GM12878 (cell line): ENCODE measurements at places on chromosomes 5 and 9. TPM values are rescaled to one million over a fixed set of nuclear protein-coding genes. Genes with fewer than 3 reads are reported as not detected.

Gene FANCG
- 59.0 and 66.5 TPM in 2 replicates for total RNA-seq

GRCh38 chr9:108074900-108075299, 585.3 kb upstream of the KLF4 start:
- DNase-seq, result no peak

DNA sequence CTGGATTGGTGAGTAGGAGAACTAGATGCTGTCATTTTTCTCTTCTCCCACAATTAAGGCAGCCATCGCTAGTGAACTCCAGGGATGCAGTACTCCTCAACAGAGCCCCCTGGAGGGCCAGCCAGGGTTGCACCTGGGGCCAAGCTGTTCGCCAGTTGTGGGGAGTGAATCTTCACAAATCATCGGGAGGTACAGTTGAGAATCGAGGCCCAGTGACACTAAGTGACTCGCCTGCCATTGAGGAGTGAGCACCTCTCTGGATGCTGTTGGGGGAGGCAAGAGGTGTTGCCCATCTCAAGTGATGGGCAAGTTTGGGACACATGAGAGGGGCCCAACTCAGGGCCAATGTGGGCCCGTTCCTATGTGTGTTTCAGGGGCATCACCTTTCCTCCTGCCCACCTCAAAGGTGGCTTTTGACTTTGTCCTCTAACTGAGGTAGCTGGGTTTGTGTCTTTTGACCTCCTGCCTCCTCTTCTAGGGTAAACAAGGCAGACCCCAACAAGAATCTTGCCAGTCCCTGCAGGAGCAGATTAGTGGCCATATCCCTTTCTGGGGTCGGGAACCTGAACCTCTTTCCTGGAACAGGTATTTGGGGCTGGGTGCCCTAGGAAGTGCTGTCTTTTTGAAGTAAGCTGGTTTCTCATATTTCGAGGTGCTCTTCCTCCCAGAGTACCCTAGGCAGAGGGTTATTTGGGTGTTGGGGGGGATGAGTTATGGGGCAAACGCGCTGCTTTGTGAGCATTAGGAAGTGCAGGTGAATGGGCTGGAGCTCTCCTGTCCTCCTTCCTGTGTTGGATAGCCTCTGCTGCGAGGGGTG, 181.2 kb downstream of the MACROH2A1 start:
- no peak for DNase-seq

Gene MELK
- 36.6 and 38.7 TPM in 2 replicates for total RNA-seq

DNA sequence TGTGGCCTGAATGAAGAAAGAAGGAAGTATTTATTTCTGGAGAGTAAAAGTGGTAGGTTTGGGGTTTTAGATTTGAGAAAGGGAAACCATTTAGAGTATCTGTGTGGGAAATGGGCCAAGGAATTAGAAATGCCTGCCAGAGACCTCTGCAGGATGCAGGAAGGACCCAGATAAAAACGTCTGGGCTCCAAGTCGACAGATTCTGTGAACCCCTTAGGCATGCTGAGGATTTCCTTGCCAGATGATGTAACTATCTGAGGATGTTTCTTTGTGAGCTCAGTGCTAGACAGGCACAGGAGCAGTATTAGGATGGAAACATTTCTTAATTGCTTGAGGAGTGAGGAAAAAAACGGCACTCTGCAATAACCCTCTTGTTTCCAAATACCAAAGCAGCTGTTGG, 251.8 kb upstream of the DMRT1 start:
- DNase-seq, result no peak

GRCh38 chr5:151082282-151082902, 1.6 kb upstream of the TNIP1 start:
- DNase-seq, result no peak

- no peak for DNase-seq
These were observed 867.7 kb downstream of the NR2F1-AS1 start for GRCh38 chr5:92713335-92713743.

Gene HRCT1
- total RNA-seq, result not detected in 2 replicates

Gene ALG2
- total RNA-seq, result 31.7 and 33.0 TPM in 2 replicates

DNA sequence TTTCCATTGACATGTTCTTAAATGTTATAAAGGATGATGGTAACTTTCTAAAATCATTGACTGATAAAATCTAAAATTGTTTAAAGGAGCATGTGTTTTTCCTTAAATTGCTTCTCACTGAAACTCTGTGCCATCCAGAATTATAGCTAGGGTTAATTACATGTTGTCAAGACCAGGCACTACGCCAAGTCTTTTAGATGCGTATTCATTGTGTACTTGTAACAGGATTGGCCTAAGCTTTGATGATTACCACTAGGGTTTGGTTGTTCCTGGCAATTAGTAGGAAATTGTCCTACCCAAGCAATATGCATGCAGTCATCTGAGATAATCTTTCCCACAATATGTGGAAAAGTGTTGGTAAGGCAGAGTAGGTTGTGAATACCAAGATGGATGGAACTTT, 43.8 kb downstream of the PRKACG start:
- no peak for DNase-seq

Gene GFI1B
- total RNA-seq, result not detected in 2 replicates

DNA sequence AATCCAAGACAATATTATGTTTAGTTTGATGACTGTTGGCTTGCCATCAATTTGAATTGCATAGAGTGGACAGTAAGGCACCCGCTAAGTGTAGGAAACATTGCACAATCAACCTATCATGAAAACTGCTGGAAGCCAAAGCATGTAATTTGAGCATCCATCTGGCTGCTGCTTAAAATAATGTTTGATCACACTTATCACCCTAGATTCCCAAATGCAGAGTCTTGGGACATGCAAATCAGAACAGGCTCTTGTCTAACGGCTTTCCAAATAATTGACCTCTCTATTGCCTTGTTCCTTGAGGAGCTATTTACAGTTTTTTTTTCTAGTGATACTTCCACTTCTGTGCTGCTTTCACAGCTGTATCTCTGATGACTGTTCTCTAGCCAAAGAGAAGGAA, 342.1 kb downstream of the PRR16 start:
- DNase-seq, result no peak

DNA sequence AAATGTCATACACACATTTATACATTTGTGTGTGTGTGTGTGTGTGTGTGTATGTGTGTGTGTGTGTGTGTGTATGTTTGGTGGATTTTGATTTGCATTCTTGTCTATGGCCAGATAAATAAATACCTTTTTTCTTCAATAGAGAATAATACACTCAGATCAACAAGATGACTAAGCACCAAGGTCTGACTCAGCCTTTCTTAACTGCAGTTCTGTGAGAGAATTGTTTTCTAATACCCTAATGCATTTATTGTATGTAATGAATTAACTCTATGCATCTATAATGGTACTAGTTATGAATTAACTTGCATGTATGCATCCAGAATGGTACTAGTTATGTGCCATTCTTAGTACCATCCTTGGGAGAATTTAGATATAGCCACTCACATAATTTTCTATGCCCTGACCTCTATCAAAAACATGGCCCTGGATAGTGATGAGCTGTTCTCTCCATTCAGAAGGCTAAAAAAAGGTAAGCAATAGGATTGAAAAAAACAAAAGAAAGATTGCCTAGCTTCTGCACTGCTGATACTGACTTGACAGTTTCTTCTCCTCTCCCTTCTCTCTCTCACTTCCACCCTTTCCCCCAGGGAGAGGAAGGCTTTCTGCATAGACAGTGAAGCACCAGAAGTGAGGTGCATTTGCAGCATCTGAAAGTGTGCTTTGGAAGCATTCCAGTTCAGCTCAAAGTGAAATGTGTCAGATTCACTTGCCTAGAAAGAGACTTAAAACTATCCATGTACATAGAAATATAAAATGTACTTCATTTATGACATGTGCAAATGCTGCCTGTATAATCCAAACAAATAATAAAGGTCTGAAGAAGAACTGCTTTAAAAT, 55.1 kb upstream of the CCDC112 start:
- no peak for DNase-seq

- DNase-seq, result no peak
These were observed 37.7 kb upstream of the PSD2 start for GRCh38 chr5:139757727-139758509.

GRCh38 chr5:60576425-60576824, 123.5 kb downstream of the DEPDC1B start:
- DNase-seq, result no peak

GRCh38 chr9:107274953-107275422, 8.1 kb upstream of the RAD23B start:
- no peak for DNase-seq

DNA sequence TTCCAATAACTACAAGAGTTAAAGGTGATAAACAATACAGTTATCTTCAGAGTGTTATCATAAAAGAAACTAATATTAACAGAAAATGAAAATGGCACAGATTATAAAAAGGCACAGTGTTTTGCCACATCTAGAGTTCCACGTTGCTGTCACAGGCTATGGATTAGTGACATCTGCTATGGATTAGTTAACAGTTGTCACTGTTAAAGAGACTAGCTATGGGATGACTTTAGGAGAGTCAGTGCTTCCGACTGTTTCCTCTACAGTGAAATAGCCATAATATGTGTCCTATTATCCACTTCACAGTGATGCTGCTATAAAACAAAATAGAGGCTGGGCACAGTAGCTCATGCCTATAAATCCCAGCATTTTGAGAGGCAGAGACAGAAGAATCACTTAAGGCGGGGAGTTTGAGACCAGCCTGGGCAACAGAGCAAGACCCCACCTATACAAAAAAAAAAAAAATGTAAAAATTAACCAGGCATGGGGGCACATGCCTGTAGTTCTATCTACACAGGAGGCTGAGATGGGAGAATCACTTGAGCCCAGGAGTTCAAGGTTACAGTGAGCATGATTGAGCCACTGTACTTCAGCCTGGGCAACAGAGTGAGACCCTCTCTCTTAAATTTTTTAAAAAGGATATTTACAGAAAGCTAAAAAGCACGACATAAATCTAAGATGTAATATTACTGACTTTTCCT, 19.7 kb downstream of the MAPKAP1 start:
- no peak for DNase-seq

GRCh38 chr5:150143350-150144245, 12.0 kb downstream of the PDGFRB start:
- no peak for DNase-seq

- DNase-seq, result no peak
These were observed 45.2 kb upstream of the RAD23B start for GRCh38 chr9:107237873-107238272.

- no peak for DNase-seq
These were observed 11.8 kb downstream of the OTULIN start for GRCh38 chr5:14676320-14676719.

DNA sequence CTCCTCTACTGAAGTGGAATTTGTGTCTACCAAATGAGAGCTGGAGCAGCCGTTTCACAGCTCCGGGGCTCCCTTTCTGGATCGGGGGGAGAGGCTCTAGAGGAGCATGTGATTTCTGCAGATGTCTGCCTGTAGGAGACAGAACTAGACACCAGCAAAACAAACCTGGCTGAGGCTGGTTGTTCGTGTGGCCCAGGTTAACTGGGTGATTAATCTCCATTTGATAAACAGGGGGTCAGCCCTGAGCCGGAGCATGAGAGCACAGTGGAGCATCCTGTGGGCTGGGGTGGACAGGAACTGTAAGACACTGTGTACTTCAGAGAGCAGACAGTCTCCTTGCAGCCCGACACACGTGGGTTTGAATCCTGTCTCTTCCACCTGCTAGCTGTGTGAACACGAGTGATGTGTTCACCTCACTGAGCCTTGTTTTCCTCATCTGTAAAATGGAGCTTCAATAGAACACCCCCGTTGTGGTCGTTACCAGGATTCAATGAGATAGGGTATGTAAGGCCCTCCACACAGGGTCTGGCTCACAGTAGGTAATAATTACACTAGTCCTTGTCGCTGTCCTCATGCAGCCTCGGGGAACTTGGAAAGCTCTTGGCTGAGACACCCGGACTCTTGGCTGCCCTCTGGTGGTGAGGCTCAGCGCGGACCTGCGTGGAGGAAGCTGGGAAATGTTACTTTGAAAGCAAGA, 12.9 kb downstream of the CXCL14 start:
- DNase-seq, result no peak

DNA sequence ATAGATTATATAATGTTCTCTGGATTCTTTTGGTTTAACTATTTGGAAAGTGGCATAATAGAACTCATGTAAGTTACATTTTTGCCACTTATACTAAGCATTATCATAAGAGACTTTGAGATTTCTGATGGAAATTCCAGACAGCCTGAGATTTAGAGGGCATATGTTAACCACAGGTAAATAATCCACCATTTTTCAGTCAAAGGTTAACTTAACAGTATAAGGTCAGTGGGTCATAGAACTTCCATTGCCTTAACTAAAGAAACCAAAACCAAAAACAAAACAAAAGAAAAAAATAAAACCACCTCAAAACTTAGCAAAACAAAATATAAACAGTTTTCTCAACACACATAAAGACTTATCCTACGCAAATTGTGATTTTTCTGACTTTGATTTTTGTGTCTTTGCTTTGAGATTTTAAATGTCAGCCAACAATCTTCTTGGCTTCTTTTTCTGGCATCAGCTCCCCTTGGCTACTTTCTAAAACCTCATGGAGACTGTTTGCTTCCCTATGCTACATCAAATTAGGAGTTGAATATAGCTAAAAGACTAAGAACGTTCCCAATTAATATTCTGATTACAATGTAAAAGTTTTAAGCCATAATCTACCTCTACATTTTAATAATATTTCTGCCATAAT, 430.1 kb upstream of the DAB2 start:
- DNase-seq, result no peak

GRCh38 chr5:3122216-3122615, 370.7 kb upstream of the IRX2 start:
- no peak for DNase-seq

Gene PIP5K1B
- total RNA-seq, result 14.5 and 16.2 TPM in 2 replicates

GRCh38 chr5:138528208-138528607, 14.8 kb downstream of the ETF1 start:
- DNase-seq, result no peak

Gene CCL27
- not detected in 2 replicates for total RNA-seq

DNA sequence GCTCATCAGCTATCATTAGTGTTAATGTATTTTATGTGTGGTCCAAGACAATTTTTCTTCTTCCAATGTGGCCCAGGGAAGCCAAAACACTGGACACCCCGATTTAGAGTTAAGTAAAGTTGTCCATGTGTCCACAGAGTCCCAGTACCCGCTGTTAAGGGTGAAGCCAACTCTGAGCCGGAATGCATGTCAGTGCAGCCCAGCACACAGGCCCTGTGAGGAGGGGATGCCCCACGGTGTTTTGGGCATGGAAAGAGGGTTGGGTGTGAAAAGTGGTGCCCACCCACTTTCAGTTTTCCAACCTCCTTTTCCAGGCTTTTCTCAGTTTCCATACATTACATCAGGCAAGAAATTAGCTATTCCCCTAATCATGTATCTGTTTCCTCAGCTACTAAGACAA, 24.4 kb downstream of the SHC3 start:
- DNase-seq, result no peak

DNA sequence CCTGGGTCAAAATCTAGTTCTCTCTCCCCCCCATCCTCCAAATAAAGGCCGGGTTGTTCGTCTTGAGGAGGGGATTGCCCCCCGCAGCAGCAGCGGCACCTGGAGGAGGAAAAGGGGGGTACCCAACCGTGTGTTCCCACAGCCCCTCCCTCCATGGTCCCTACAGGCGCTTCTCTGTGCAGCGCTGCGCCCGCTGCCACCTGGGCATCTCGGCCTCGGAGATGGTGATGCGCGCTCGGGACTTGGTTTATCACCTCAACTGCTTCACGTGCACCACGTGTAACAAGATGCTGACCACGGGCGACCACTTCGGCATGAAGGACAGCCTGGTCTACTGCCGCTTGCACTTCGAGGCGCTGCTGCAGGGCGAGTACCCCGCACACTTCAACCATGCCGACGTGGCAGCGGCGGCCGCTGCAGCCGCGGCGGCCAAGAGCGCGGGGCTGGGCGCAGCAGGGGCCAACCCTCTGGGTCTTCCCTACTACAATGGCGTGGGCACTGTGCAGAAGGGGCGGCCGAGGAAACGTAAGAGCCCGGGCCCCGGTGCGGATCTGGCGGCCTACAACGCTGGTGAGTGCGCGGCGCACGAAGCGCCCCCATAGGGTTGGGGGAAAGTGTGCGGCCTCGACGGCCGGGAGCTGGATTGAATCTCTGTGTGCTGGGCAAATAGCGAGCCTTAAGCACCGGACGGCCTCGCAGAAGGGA, 3.5 kb downstream of the LHX2 start:
- no peak for DNase-seq
